Femur (tissue), 1 donor: ENCODE measurements at places on chromosomes 3 and 15.

DNA sequence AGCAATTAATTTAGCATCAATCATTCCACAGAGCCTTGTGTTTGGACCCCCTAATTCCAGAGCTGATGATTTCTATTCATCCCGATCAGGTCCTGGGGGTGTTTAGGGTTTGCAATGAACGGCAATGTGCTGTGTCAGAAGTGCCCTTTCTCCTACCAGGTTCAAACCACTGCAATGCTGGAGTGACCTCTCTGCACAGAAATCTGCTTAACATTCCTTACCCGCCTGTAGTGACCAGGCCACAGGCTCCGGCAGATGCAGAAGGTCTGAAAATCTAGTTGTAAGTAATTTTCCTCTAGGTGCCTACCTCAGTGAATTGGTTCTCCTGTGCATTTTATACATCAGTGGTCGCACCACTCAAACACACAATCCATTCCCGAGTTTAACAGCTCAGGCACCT, 725.3 kb upstream of the CFAP20DC start:
- DNase-seq = no peak

- DNase-seq = no peak
Observed at GRCh38 chr3:98797905-98798304, 34.8 kb downstream of the ST3GAL6 start.

GRCh38 chr3:99330924-99331532, 307.4 kb upstream of the COL8A1 start:
- DNase-seq = no peak

- DNase-seq = no peak
Observed at GRCh38 chr15:52481915-52482314, 46.8 kb downstream of the MYO5A start.
